Central memory CD4-positive, alpha-beta T cell (primary cell): ENCODE measurements at places on chromosomes 1 and 21.

DNA sequence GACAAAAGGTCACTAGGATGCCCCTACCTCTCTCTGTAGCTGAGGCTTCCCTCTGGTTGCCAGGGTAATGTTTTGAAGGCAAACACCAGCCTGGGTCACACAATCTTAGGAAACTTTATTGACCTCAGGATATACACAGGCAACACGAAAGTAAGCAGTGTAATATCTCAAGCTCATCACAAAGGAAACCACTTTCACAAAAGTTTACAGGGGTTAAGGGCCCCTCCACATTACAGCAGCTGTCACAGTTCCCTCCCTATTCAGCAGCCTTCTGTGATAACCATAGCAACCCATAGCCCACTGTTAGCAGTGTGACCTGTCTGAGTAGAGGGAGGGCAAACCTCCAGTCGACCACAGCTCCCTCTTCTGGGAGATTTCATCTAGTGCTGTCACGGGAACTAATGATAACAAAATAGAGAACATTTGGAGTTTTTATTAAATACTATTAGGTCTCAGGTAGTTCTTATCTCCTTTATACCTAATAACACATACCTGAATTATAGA lies 149.8 kb downstream of the PTPRC start:
- no peak for DNase-seq

DNA sequence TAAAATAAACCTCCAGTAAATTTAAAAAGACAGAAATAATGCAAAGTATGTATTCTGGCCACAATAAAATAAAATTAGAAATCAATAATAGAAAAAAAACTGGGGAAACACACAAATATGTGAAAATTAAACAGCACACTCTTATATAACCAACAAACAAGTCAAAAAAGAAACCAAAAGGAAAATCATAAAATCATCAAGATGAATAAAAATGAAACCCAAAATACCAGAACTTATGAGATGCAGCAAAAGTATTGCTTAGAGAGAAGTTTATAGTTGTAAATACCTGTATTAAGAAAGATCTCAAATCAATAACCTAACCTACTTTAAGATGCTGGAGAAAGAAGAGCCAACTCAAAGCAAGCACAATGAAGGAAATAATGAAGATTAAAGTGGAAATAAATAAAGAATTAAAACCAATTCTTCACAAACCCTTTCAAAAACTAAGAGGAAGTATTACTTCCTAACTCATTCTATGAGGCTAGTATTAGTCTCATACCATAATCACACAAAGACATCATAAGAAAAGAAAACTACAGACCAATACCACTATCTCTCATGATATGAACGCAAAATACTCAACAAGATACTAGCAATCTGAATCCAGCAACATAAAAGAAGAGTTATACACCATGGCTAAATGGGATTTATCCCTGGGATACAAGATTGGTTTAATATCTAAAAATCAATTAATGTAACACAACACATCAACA lies 6.4 kb upstream of the KRTAP10-3 start:
- no peak for DNase-seq

DNA sequence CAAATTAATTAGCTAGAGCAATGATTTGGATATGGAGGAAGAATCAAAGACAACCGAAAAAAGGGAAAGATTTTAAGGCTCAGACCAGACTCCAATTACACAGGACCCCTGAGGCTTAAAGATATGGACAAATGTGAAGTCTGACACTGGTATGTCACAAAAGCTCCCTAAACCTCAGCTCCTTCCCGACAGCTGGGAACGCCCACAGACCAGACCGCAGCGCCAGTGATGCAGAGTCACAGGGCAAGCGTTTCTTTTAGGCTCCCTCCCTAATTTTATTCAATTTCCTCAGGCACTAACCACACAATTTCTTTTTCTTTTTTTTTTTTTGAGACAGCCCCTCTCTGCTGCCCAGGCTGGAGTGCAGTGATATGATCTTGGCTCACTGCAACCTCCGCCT lies 40.2 kb downstream of the NID1 start:
- DNase-seq: no peak

DNA sequence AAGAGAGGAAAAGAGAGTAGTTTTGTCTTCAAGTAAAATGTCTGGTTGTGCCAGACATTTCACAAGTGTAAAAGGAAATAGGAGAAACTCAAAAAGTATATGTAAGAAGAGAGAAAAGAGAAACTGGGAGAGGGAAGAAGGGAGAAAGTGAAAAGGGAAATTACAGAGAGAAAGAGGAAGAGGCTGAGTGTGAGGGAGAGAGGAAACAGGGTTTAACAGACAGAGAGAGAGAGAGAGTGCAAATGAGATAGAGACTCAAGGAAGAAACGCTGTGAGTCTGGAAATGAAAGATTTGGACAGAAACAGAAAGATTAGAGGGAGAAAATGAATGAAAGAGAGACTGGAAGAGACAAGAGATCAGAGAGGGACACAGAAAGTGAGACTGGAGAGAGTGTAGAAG lies 806.2 kb downstream of the PLA2G4A start:
- no peak for DNase-seq

DNA sequence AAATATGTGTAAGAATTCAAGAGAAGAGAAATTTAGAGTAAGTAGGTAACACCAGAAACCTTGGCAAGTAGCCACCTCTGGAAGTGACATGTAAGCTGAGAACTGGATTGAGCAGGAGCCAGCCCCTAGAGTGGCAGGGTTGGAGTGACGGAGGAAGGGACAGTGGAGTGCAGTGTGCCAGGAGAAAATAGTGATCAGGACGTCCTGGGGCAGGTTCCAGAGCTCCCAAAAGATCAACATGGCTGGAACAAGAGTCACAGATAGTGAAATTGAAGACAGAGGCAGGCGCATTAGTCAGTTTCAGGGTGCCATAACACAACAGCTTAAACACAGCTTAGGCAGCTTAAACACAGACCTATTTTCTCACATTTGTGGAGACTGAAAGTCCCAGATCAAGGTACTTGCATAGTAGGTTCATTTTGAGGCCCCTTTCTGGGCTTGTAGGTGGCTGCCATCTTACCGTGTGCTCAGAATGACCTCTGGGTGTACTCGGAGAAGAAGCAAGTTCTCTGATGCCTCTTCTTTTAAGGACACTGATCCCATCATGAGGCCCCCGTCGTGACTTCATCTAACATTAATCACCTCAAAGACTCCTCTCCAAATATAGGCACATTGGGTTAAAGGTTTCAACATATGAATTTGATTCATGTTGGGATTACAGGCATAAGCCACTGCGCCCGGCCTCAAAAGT lies 37.2 kb downstream of the GNPAT start:
- no peak for DNase-seq

DNA sequence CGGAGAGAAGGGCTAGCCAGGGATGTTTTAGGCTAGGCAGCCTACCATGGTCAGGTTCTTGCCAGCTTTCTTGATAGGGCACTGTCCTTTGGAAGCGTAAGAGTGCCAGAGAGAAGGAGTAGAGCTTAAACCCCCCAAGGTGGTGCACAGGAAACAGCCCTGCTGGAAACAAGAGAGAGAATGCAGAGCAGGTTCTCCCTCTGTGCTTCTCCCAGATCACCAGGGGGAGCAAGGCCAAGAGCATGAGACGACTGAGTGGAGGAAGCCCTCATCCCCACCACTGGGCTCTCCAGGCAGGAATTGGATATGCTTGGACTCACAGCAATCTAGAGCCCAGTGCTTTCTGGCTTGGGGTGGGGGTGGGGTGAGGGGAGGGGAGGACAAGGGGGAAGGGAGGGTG lies 49.8 kb downstream of the ATP2B4 start:
- DNase-seq: no peak

GRCh38 chr1:155107309-155108264 lies 20.1 kb upstream of the EFNA1 start:
- no peak for DNase-seq

DNA sequence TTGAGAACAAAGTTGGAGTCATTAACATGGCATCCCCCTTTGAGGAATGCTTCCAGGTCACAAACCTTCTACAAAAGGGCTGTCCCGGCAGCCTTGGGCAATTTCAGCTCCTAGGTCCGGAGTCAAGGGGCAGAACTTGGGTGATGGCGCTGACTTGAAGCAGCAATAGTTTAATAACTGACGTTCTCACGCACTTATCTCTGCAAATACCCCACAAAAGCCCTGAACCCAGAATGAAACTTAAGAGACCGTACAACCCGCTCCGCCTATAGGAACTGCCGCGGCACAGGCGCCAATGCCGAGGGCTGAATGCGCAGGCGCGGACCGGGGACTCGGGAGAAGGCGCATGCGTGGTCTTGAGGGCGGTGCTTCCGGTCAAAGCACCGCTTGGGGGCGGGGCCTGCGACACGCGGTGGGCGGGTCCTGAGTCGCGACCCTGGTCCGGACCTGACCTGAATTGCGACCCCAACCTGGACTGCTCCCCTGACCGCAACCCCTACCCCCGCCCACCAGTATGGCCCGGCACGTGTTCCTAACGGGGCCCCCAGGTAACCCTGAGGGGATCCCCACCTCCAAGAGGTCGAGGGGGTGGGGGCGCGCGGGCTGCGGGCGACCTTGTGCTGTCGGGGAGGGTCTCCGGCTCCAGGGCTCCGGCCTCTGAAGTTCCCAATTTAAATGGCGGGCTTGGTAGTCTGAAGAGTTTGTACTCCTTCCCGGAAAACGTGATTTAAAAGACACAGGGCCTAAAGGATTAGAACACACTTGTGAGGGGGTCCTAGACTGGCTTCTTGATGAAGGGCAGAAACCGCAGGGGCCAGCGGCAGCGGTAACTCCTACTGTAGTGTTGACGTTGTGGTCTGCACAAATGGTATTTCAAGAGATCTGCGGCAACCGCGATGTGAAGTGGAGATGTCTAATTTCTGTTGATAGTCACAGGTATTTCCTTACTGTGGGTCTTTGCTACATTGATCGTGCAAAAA lies at the start of gene NTPCR:
Gene NTPCR, plus strand, starts transcription at position 415 of the 980 bp plus-strand sequence. Its CDS starts 100 bp downstream, at position 515.
- peak; percentile 91 for DNase-seq

DNA sequence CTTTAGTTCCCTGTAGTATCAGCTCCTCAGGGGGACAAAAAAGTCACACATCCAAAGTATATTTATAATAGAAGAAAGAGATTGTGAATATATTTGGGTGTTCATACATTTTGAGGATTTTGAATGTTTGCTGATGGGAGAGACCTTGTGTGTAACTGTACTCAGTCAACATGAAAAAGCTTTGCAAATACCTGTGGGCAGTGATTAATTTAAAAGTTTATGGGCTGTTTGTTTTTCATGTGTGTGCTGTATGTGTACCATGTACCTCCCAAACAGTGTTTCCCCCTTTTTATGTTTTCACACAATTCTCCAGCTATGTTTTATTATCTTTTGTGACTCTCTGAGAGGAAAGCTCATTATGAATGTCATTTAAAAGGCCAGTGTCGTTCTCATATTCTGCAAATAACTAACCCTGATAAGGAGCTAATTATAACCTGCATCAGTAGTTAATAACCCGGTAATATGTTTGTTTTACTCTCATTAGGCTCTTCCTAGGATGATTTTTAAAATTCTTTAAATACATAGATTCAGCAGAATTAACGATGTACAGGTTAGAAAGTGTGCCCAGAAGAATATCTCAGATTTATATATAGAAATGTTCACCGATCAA lies 271.5 kb downstream of the NFIA start:
- DNase-seq: no peak

DNA sequence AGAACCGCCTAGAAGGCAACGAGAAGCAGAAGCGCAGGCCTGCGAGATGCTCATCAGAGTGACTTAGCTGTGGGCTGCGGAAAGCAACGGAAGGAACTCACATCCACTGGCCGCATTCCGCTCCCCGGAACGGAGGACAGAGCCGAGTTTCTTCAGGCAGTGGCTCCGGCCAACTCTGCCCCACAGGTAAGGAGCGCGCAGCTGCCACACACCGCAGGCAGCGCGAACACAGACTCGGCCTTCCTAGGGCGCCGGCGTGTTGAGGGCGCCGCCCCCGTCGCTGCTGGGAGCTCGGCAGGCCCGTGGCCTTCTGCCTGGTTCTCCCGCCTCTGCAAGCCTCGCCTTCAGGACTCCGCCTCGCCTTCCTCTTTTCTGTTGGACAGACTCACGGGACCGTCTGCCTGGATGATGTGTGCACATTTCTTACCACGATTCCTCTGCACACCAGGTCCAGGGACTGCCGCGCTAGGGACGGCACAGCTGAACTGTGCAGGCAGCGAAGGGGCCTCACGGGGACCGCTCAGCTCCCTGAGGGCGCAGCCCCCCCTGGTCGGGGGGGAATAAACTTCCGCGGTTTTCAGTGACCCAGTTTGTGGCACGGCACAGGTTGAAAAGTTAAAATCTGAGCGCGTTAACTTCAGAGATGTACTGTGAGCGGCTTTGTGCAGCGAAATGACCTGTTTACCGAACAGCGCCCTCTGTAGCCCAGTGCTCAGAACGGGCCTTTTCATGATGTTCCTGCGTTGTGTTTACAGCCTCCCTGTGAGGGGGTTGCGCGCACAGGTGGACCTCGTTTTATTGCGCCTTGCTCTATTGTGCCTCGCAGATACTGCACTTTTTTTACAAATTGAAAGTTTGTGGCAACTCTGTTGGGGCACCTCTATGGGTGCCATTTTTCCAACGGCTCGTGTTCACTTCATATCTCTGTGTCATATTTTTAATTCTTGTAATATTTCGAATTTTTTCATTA lies 15.8 kb downstream of the TCP10L start:
- DNase-seq: peak; percentile 84

- no peak for DNase-seq
Measured at GRCh38 chr21:44708866-44709425, 2.4 kb downstream of the TSPEAR start.

DNA sequence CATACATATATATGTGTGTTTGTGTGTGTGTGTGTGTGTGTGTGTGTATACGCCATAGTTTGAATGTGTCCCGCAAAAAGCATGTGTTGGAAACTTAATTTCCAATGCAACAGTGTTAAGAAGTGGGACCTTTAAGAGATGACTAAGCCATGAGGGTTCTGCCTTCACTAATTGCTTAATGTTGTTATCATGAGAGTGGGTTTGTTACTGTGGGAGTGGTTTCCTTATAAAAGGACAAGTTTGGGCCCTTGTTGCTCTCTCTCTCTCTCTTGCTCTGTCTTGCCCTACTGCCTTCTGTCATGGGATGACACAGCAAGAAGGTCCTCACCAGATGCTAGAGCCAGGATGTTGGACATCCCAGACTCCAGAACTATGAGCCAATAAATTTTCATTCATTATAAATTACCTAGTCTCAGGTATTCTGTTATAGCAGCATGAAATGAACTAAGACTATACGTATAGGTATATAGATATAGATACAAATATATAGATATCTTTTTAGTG lies 103.8 kb upstream of the ZC3H11B start:
- no peak for DNase-seq

DNA sequence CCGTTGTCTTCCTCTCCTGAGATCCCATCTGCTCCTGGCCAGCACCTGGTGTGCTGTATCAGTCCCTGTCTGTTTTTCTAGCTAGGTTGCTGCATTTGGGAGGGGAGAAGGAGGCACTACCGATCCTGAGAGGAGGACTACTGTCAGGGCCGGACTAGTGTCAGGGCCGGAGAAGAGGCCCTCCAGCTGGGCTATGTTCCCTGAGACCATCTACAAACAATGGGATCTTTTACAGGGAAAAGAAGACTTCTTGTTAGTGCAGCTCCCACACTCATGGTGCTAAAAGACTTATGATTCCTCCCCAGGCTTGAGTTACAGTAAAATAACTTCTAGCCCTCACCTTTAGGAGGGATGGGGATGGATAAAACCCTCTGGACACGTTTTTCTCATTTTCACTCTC lies 141.0 kb upstream of the TNR start:
- DNase-seq: no peak

- no peak for DNase-seq
Measured at GRCh38 chr1:27007909-27008582, 4.6 kb downstream of the TENT5B start.
